ENCODE measurements at places on chromosomes 7 and 10.
A peak's percentile ranks its signal among the peaks of the same experiment; 100 is the strongest.

- no peak overlapping the region for H3K4me3 ChIP-seq
- H3K27me3 ChIP-seq = no peaks in the 10 kb centered on the region
Observed at GRCh38 chr7:34322841-34323240, 335.2 kb upstream of the NPSR1 start.

GRCh38 chr10:34911661-34912205 lies 96.6 kb upstream of the PARD3 start:
- H3K4me3 ChIP-seq = no peak overlapping the region
- H3K4me1 ChIP-seq = peaks cover 6% of the 10 kb centered on the region
- no peak for DNase-seq
- no peaks in the 10 kb centered on the region for H3K27me3 ChIP-seq
- no peaks in the 10 kb centered on the region for H3K36me3 ChIP-seq

DNA sequence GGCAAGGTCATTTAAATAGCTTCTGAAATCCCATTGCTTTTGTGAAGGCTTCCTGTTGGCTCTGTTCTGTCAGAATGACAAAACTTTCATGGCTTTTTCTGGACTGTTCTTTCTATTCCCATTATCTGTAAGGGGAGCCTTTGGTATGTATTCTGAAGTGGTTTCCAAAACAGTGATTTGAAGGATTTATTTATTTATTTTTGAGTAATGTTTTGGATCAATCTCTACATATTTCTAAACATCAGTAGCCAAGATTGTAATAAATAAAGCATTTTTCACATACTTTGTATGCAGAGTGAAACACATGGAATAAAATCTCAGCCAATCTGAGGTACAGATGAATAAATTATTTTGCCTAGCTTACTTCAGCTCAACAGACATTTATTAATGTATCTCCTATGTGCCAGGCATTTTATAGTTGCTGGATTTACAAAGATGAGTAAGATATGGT lies 121.1 kb downstream of the BBS9 start:
- H3K27ac ChIP-seq = no peak overlapping the region
- DNase-seq = no peak
- H3K27me3 ChIP-seq = no peaks in the 10 kb centered on the region
- no peaks in the 10 kb centered on the region for H3K4me1 ChIP-seq
- H3K36me3 ChIP-seq = no peaks in the 10 kb centered on the region

- no peak for DNase-seq
- peaks cover 6% of the 10 kb centered on the region for H3K27me3 ChIP-seq
- no peaks in the 10 kb centered on the region for H3K36me3 ChIP-seq
- H3K27ac ChIP-seq = no peak overlapping the region
Observed at GRCh38 chr7:150849204-150849775, 3.0 kb upstream of the AOC1 start.

- H3K4me1 ChIP-seq = no peaks in the 10 kb centered on the region
- H3K4me3 ChIP-seq = no peak overlapping the region
- H3K36me3 ChIP-seq = no peaks in the 10 kb centered on the region
- H3K27me3 ChIP-seq = peaks cover 18% of the 10 kb centered on the region
- H3K27ac ChIP-seq = no peak overlapping the region
- DNase-seq = no peak
Observed at GRCh38 chr7:31695859-31696614, 9.0 kb downstream of the PPP1R17 start.

DNA sequence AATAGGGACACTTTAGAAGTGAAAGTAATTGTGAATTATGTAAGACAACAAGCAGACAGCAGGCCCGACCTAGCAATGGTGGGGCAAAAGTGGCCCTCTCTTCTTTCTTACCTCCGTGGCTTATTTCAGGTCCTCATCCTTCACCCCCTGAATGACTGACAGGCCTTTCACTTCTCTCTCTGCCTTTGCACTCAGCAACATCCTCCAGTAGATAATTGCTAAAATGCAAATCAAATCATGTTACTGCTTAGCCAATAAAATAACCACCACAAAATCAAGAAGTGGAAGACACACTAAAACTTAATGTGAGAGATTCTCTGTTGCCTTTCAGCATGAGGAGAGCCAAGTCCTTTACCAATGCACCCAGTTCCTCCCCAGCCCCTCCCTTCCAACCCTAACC lies 274.6 kb upstream of the ZNF32 start:
- no peak overlapping the region for H3K4me3 ChIP-seq
- no peak overlapping the region for H3K27ac ChIP-seq
- H3K4me1 ChIP-seq = no peaks in the 10 kb centered on the region
- no peak for DNase-seq
- H3K27me3 ChIP-seq = no peaks in the 10 kb centered on the region

- H3K27me3 ChIP-seq = no peaks in the 10 kb centered on the region
- no peaks in the 10 kb centered on the region for H3K36me3 ChIP-seq
- H3K4me3 ChIP-seq = no peak overlapping the region
- no peak overlapping the region for H3K27ac ChIP-seq
- peaks cover 8% of the 10 kb centered on the region for H3K4me1 ChIP-seq
Observed at GRCh38 chr10:58638388-58638787, 125.7 kb downstream of the BICC1 start.

DNA sequence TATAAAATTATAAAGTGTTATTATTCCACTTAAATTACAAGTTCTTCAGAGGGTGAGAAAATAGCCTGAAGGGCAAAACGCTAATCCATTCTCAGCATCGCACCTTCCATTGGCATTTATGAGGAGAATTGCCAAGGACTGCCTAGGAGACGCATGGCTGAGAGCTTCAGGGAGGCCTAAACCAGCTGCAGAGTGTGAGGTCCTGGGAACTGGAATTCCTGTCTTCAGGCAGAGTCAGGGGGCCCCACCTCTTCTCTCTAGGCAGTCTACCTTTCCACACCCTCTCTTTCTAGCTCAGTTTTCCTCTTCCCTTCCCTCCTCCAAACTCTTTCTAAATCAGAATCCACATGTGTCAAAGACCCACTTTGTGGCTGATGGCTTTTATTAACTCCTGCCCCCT lies 35.3 kb downstream of the LRRC72 start:
- no peak overlapping the region for H3K4me3 ChIP-seq
- H3K27me3 ChIP-seq = no peaks in the 10 kb centered on the region
- no peak for DNase-seq
- no peaks in the 10 kb centered on the region for H3K36me3 ChIP-seq
- H3K27ac ChIP-seq = no peak overlapping the region
- no peaks in the 10 kb centered on the region for H3K4me1 ChIP-seq

DNA sequence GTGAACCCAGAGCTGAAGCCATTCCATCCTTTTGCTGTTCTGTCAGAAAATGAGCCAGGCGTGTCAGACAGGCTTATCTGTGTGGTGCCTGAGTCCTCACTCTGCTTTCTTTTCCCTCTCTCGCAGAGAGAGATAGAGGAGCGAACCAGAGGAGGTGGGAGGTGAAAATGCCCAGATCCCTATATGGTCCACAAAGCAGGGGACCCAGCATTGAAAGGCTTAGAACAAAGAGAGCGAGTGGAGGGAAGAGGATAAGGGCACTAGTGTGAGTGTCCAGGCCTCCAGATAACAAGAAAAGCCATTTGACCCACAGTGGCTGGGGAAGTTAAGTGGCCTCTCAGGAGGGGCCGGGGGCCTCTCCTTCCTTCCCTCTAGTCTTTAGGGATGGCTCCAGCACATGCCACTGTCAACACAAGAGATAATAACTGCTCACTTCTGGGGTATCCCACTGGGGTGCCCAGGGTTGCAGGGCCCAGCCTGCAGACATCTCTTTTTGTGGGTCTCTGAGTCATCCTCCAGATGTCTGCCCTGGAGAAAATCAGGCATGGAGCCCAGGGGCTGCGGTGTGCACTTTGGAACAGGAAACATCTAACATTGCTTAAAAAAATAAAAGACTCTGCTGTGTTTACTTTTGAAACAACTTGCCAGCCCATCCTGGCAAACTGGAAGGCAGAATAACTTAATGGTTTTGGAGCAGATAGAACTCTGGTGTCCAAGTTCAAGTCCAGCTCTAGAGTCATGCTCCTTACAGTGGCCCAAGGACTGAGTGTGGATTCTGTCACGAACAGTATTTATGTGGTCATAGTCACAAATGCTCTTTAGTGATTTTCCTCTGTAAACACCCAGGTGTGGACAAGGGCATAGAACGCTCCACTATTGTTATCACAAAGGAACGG lies 189.5 kb downstream of the CXCL12 start:
- peaks cover 8% of the 10 kb centered on the region for H3K4me1 ChIP-seq
- no peak for DNase-seq
- no peak overlapping the region for H3K4me3 ChIP-seq
- H3K36me3 ChIP-seq = no peaks in the 10 kb centered on the region

DNA sequence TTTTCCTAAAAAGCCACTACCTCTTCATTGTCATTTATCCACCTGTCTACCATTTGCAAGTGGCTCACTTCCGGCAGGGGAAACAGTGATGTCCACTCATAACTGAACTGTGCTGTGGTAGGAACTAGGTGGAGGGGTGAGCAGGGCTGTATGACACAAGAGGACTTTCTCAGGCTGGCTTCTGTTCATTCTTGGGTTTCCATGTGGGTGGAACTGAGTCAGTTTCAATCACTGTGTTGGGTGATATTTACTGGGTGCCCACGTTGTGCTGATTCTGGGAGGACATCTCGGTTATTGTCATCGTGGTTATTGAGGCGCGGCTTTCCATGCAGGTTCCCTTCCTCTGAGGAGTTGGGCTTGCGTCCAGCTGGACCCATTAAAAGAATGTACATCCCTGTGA lies 38.8 kb downstream of the RAMP3 start:
- no peak for DNase-seq
- no peaks in the 10 kb centered on the region for H3K4me1 ChIP-seq
- peaks cover 6% of the 10 kb centered on the region for H3K27me3 ChIP-seq
- no peaks in the 10 kb centered on the region for H3K36me3 ChIP-seq

- DNase-seq = no peak
- H3K4me3 ChIP-seq = no peak overlapping the region
- H3K27me3 ChIP-seq = no peaks in the 10 kb centered on the region
- no peaks in the 10 kb centered on the region for H3K4me1 ChIP-seq
- no peaks in the 10 kb centered on the region for H3K36me3 ChIP-seq
- no peak overlapping the region for H3K27ac ChIP-seq
Observed at GRCh38 chr10:25261558-25261957, 86.8 kb downstream of the GPR158 start.

- H3K4me1 ChIP-seq = no peaks in the 10 kb centered on the region
- H3K27me3 ChIP-seq = no peaks in the 10 kb centered on the region
- no peaks in the 10 kb centered on the region for H3K36me3 ChIP-seq
- no peak for DNase-seq
- no peak overlapping the region for H3K27ac ChIP-seq
- no peak overlapping the region for H3K4me3 ChIP-seq
Observed at GRCh38 chr10:90304533-90304932, 553.3 kb downstream of the HTR7 start.

- peaks cover 4% of the 10 kb centered on the region for H3K4me1 ChIP-seq
- no peak overlapping the region for H3K27ac ChIP-seq
- H3K4me3 ChIP-seq = no peak overlapping the region
Observed at GRCh38 chr10:43683451-43684291, 35.0 kb upstream of the ZNF32 start.

GRCh38 chr10:119207713-119208552 lies 562 bp downstream of the GRK5 start:
- H3K27ac ChIP-seq = no peak overlapping the region
- DNase-seq = no peak
- peaks cover 43% of the 10 kb centered on the region for H3K4me1 ChIP-seq
- peak overlapping the region; percentile 91 for H3K4me3 ChIP-seq
- H3K27me3 ChIP-seq = no peaks in the 10 kb centered on the region

GRCh38 chr7:134051020-134051419 lies 76.1 kb upstream of the LRGUK start:
- DNase-seq = no peak
- H3K27me3 ChIP-seq = no peaks in the 10 kb centered on the region
- H3K4me3 ChIP-seq = no peak overlapping the region
- no peaks in the 10 kb centered on the region for H3K36me3 ChIP-seq
- no peak overlapping the region for H3K27ac ChIP-seq

GRCh38 chr10:116882639-116883038 lies 33.3 kb downstream of the ENO4 start:
- peaks cover 7% of the 10 kb centered on the region for H3K27me3 ChIP-seq
- H3K36me3 ChIP-seq = peaks cover 6% of the 10 kb centered on the region
- H3K4me3 ChIP-seq = no peak overlapping the region
- H3K4me1 ChIP-seq = no peaks in the 10 kb centered on the region

DNA sequence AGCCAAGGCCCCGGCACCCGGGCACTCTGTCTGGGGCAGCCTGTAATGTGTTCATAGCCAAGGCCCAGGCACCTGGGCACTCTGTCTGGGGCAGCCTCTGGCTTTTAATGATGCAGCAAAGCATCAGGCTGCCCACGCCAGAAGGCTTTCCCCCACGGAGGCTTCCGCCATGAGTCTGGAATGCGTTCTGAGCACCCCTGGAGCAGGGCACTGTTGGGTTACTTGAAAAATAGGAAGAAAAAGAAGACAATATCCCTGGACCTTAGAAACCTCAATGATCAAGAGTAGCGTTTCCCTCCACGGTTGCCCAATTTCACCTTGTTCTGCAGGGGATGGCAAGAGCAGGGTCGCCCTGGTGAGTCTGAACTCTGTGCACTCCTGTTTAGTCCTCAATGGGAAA lies 565.0 kb downstream of the PTPRN2 start:
- no peak overlapping the region for H3K27ac ChIP-seq
- no peaks in the 10 kb centered on the region for H3K4me1 ChIP-seq
- H3K36me3 ChIP-seq = no peaks in the 10 kb centered on the region
- no peak overlapping the region for H3K4me3 ChIP-seq
- DNase-seq = no peak
- no peaks in the 10 kb centered on the region for H3K27me3 ChIP-seq

DNA sequence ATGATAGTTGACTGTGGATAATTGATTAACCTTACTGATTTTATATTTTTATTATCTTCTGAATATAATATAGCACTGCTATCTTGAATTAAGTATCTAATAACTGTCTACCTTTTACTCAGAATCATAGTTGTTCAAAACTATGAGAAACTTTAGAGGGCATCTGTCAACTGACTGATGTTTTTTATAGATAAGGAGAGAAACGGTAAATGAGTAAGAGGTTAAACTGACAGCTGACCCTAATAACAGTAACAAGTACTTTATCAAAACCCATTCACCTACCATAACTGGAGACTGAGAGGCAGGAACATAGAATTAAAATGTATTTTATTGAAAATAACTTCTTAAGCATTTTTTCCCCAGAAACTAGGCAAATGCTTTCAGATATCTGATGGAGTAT lies 62.2 kb downstream of the CYP51A1 start:
- no peak overlapping the region for H3K27ac ChIP-seq
- H3K4me3 ChIP-seq = no peak overlapping the region

- no peaks in the 10 kb centered on the region for H3K27me3 ChIP-seq
- no peak overlapping the region for H3K27ac ChIP-seq
- H3K36me3 ChIP-seq = no peaks in the 10 kb centered on the region
- no peak overlapping the region for H3K4me3 ChIP-seq
- no peak for DNase-seq
- H3K4me1 ChIP-seq = no peaks in the 10 kb centered on the region
Observed at GRCh38 chr10:2951235-2951835, 116.0 kb upstream of the PFKP start.

DNA sequence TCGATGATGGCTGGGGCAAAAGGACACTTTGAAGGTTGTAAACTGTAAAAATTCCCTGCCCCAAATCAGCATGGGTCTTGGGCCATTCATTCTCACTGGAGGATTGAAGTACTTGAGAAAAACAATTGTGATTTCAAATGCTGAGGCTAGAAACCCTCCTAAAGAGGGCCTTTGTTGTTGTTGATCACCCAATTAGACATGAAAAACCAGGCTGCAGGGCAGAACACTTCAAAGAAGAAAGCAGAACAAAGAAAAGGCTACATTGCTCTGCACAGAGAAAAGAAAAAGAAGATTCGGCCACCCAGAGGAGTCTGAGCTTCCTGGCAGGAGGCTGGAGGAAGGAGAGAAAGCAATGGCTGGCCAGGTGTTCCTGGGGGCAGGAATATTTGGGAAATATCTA lies 143.1 kb downstream of the NPY start:
- peaks cover 5% of the 10 kb centered on the region for H3K27me3 ChIP-seq
- no peaks in the 10 kb centered on the region for H3K36me3 ChIP-seq
- DNase-seq = no peak
- H3K4me1 ChIP-seq = no peaks in the 10 kb centered on the region
- no peak overlapping the region for H3K4me3 ChIP-seq

Measured in keratinocyte (primary cell).